ENCODE measurements at places on chromosomes 3 and 15.

DNA sequence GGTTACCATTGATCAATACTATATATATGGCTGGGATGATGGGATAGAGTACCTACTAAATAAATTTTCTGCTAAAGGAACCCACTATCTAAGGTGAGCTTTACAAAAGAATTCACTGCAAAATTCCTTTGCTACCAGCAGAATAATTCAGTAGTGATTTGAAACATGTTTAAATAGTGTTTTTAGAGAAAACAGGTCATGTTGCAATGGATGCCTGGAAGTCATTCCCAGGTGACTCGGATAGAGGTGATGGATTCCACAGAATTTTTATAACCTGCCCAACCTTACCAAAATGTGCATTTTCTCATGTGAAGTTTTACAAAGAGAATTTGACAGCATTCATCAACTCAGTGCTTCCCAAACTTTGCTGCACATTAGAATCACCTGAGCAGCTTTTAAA lies 53.2 kb downstream of the CEP152 start:
- no peak for DNase-seq

DNA sequence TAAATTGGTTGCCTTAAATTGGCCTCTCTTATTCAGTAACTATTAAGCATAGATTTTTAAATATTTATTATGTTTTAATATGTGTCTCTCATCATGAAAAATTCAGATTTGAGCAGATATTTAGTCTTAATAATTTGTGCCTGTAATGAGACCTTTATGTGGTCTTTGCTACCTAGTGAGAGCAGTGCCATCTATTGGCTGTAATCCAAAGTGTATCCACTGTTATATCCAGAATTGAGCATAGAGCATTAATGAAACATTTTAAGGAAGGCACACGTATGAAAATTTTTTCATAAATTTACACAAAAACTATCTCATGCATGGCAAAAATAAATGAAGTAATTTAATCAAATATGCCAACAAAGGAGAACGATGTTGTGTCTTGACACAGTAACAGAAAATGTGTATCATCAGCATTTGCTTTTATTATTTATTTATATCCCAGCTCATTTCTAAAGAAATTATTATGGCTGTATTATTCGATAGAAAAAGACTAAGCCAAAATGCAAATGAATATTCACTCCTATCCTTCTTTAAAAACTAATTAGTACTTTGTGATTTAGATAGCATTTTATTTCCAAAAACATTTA lies 203.5 kb downstream of the RSRC1 start:
- peak; percentile 72 for DNase-seq

- DNase-seq: no peak
These were observed 80.2 kb downstream of the WNT5A start for GRCh38 chr3:55406696-55407425.

GRCh38 chr3:15797642-15798303 lies at the start of gene ANKRD28:
ANKRD28 (minus strand) TSS chr3:15797979; CDS start chr3:15796521, 1,458 bp downstream.
- DNase-seq: peak; percentile 95

GRCh38 chr3:156259896-156260295 lies 139.5 kb downstream of the KCNAB1 start:
- no peak for DNase-seq
